ENCODE measurements at places on chromosomes 1 and 21.

DNA sequence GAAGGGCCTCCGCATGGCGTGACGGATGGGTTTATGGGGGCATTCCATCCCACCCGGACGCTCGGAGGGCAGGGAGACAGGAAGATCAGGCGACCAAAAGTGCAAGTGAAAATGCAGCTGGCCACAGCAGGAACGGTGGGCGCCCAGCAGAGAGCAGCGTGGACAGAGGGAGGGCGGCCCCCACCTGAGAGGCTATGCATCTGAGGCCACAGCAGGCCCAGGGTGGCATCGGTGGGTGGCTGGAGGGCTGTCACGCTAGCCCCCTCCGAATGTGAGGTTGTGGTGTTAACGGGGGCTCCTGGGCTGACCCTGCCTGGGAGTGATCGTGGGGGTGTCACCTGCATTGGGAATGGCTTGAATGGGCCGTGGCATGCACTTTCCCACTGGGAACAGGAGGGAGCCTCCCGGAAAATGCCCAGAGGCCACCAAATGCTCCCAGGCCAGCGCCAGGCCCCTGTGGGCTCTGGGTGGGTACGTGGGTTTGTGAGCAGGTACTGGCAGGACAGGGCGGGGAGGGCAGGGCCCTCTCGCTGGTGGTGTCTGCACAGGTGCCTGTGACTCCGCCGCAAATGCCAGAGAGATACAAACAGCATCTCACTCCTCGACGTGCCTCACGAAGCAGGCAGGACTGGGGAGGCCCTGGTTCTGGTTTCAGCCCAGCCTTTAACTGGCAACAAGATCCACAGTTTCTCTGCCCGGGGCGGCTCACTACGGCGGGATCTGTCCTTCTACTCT, 172.8 kb downstream of the PRDM16 start:
- DNase-seq, result no peak

- DNase-seq, result no peak
Observed at GRCh38 chr21:43721206-43721605, 2.3 kb downstream of the PDXK start.

DNA sequence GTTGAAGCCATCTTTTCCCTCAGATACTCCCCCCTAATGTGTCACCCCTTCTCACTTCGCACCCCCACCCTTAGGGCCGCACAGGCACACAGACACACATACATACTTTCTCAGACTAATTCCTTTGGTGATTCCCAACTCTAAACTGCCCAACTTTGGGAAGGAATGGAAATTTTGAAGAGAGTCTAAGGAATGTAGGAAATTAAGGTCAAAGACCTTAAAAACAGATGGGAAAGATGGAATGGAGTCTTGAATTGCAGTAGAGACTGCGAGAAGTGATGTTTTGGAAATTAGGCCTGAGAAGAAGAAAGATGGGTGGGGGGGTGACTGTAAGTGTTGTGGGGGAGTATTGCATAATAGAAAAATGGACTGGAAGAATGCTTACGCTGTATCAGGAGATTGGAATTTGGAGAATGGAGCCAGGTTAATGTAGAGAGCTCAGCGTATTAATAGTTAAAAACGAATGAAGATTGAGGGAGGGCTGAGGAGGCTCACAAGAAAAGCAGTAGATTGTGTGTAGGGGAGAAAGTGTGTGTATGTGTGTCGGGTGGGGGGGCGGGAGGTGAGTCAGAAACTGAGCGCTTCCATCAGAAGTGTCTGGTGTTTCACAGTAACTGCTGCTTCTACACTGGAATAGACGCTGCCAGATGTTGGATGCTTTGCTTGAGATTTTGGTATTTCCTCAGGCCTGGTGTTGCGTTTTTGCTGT, 1.7 kb downstream of the PIP5K1A start:
- DNase-seq, result no peak

DNA sequence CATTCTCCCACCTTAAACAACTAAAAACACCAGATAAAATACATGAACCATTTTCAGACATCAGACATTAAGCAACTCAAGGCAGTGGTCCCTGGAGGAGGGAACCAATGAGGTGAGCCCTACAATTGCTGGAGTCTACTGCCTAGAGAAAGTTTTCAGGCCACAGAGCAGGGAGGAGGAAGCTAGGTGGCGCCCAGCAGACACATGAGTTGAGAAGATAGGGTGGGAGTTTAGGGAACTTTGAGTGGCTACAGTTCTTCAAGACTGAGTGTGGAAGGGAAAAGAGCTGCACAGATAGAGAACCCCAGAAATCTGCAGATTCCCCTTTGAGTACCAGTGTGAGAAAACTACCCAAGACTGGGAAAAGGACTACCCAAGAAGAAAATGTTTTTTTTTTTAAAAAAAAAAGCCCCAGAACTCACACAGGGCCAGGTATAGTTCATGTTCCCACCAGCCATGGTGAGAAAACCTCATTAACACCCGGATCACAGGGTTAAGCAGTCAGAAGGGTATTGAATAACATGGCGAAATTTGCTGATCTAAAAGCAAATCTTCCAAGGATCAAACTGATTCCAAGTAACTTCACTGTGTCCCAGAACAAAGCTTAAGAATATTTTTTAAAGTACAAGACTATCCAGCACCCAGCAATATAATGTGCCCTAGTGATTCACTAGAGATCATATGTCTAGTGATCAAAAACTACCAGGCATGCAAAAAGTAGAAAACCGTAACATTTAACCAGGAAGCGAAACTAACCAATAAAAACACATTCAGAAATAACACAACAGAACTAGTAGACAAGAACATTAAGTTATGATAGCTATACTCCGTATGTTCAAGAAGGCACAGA, 12.0 kb downstream of the ALDH9A1 start:
- DNase-seq, result no peak

All from activated T-cell treated with anti-CD3 and anti-CD28 coated beads, Interleukin-2, amount 50 U/mL, for 48 hours (primary cell).